Activated T-cell treated with anti-CD3 and anti-CD28 coated beads, Interleukin-2, amount 50 U/mL, for 72 hours (primary cell): ENCODE measurements at places on chromosomes 7 and 10. TPM values are rescaled to one million over a fixed set of nuclear protein-coding genes. Genes with fewer than 3 reads are reported as not detected.
A peak's percentile ranks its signal among the peaks of the same experiment; 100 is the strongest.

Gene SUN3
- 0.99 TPM for total RNA-seq

Gene PRLHR
- not detected for total RNA-seq

Gene LZTS2
- total RNA-seq, result 12.0 TPM

Gene FKBP6
- total RNA-seq, result not detected

Gene ACSM6
- not detected for total RNA-seq

Gene TOMM7
- 238 TPM for total RNA-seq

Gene IL2RA
- total RNA-seq, result 848 TPM

GRCh38 chr10:64023926-64024470 is 502.8 kb downstream of the REEP3 start:
- no peak for DNase-seq

GRCh38 chr10:21969326-21970287 is 33.9 kb downstream of the DNAJC1 start:
- DNase-seq, result no peak

DNA sequence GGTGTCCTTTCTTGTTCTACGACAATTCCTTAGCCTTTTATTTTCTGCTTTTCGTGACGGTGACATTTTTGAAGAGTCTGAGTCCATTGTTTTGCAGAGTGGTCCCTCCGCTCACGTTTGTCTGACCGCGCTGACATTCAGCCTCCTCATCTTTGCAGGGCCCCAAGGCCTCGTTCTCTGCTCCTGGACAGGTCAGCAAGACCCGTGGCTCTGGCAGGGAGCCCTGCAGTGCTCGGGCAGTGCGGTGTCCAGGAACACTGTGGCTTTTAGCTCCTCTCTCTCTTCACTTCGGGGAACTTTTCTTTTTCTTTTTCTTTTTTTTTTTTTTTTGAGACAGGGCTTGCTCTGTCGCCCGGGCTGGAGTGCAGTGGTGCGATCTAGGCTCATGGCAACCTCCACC is 142.5 kb downstream of the DNAJB6 start:
- DNase-seq, result no peak

- DNase-seq, result no peak
Observed at GRCh38 chr10:104119996-104120395, 2.0 kb upstream of the SFR1 start.

DNA sequence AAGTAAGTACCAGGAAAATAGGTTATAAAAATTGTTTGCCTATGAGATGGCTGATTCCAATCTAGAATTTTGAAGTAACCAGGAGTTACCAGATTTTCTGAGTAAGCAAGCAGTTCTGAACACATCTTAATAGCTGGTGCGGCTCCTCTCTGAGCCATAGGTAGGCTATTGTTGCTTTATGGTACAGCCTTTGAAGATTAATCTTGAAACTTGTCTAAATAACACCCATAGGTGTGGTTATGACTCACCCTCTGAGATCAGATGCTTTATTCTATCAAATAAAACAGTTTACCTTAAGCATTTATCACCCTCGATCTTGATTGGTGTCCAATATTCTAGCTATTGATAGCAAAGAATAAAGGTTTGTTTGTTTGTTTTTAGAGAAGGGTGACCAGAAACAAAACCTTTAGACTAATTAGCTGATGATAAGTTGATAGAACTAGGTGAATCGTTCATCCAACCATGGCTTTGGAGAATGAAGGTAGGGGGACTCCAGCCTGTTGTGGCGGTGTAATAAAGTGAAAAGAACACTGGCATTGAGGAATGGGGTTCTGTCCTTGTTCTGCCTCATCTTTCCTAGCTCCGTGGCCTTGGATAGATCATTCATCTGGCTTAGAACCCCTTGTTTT is 72.2 kb downstream of the VTI1A start:
- peak; percentile 17 for DNase-seq

GRCh38 chr7:8051373-8051772 is 82.8 kb downstream of the GLCCI1 start:
- DNase-seq, result no peak

DNA sequence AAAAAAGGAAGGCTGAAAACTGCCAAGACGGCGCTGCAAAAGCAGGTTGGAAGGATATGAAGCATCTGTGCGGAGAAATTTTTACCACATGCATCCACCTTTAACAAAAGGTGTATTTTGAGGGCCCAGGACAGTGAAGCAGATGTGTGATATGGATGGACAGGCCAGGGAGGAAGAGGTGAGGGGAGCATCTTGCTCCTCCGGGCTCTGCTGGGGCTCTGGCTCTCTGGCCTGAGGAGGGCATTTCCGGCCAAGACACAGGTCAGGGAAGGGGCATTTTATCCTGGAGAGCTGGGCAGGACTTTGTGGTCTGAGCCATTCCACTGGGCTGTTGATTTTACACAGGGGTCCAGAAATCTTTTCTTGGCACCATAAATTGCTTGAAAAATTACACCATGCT is 175.1 kb downstream of the ZMYND11 start:
- DNase-seq, result no peak

DNA sequence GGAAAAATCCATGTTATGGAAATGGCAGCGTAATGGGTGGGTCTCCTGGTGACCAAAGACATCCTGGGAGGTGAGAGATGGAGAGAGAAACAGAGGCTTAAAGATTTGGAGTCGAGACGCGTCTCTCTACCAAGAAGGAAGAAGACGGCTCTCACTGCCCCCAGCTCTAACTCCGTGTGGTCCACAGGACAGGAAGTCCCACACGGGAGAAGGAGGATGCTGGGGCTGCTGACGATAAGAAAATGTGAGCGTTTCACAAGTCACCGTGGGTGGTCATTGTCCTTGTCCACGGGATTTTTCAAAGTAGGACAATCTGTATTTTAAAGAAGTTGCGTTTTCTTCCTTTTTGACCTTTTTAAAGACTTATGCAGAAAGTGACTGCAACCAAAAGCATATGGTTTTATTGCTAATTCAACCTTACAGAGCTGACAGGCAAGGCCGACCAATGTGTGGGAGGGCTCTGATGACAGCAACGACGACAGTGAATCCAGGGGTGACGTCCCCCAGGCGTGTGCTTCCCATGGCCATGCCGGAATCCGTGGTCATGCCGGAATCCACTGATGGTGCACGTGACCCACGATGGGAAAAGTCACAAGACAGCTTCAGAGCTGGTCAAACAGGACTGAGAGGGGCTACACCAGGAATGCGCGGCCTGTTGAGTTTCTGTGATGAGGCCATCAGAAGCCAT is 341.2 kb downstream of the PTPRN2 start:
- DNase-seq, result no peak

GRCh38 chr7:78357709-78358108 is 559.1 kb downstream of the PHTF2 start:
- DNase-seq, result no peak
